ENCODE measurements at places on chromosomes 3 and 15.

GRCh38 chr15:45454814-45455213, 67.7 kb downstream of the SLC30A4 start:
- DNase-seq = peak; percentile 52

- DNase-seq = no peak
Observed at GRCh38 chr3:43316783-43317460, 30.6 kb downstream of the SNRK start.

GRCh38 chr3:182710557-182711157, 82.6 kb upstream of the ATP11B start:
- DNase-seq = no peak

- DNase-seq = no peak
Observed at GRCh38 chr3:32347343-32348125, 44.1 kb upstream of the CMTM7 start.

GRCh38 chr15:63180746-63181145, 8.7 kb upstream of the RAB8B start:
- no peak for DNase-seq

GRCh38 chr3:162802228-162802965, 1305.8 kb downstream of the OTOL1 start:
- DNase-seq = no peak

Measured in stimulated activated CD4-positive, alpha-beta T cell treated with anti-CD3 and anti-CD28 coated beads, Interleukin-1b, Interleukin-23, amount 100 ng/mL, for 4 hours (primary cell).